ENCODE measurements at places on chromosomes 12 and 14. TPM values are rescaled to one million over a fixed set of nuclear protein-coding genes. Genes with fewer than 3 reads are reported as not detected.

CDCA3 gene
- total RNA-seq: 62.5 TPM

- H3K27ac ChIP-seq: no peak overlapping the region
- H3K4me1 ChIP-seq: no peaks in the 10 kb centered on the region
- H3K27me3 ChIP-seq: peaks cover 7% of the 10 kb centered on the region
- no peaks in the 10 kb centered on the region for H3K36me3 ChIP-seq
These were observed 33.1 kb downstream of the KCNK10 start for GRCh38 chr14:88289996-88290395.

DNA sequence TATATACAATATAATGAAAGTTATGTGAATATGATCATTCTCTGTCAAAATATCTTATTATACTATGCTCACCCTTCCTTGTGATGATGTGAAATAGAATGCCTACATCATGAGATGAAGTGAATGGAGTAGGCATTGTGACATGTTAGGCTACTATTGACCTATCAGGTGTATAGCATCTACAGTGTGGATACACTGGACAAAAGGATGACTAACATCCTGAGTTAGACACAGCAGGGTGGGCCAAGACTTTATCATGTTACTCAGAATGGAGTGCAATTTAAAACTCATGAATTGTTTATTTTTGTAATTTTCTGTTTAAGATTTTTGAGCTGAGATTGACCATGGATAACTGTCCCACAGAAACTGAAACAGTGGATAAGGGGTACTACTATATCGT lies 53.4 kb upstream of the NAV3 start:
- no peaks in the 10 kb centered on the region for H3K4me1 ChIP-seq
- DNase-seq: no peak
- no peak overlapping the region for H3K4me3 ChIP-seq
- no peak overlapping the region for H3K27ac ChIP-seq

DNA sequence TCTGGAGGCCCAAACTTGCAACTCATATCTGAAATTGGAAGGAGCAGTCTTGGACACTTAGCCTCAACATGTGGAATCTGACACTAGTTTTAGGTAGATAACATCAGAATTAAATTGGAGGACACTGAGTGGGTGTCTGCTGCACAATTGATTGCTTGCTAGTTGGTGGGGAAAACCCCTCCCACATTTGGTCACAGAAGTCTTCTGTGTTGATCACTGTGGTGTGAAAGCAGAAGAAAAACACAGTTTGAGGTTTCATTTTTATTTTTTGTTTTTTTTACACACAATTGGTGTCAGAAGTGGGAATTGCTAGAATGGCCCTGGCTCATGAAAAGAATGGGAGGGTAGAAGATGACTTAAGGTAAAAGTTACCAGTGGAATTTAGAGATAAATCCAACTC lies 78.0 kb upstream of the CD163 start:
- H3K4me3 ChIP-seq: no peak overlapping the region
- H3K36me3 ChIP-seq: no peaks in the 10 kb centered on the region
- peaks cover 28% of the 10 kb centered on the region for H3K27me3 ChIP-seq
